HL-60 (cell line): ENCODE measurements at places on chromosomes 3 and 15.

- no peak for DNase-seq
These were observed 45.8 kb upstream of the FSIP1 start for GRCh38 chr15:39828374-39828931.

GRCh38 chr3:74613521-74614106, 845 bp downstream of the CNTN3 start:
- no peak for DNase-seq

GRCh38 chr3:34011171-34012101, 213.0 kb downstream of the PDCD6IP start:
- DNase-seq = no peak

GRCh38 chr3:100609305-100609704, at the start of gene ADGRG7:
Gene ADGRG7, plus strand, starts transcription at chr3:100609601. Its CDS starts 256 bp downstream, at chr3:100609857.
- peak; percentile 9 for DNase-seq

GRCh38 chr3:26280517-26280916, 342.1 kb upstream of the LRRC3B start:
- DNase-seq = no peak

- DNase-seq = no peak
These were observed 20.6 kb downstream of the SNTN start for GRCh38 chr3:63673111-63673510.

- peak; percentile 70 for DNase-seq
These were observed 1.0 kb upstream of the HES1 start for GRCh38 chr3:194134757-194135515.

GRCh38 chr15:99345832-99346462, 94.7 kb downstream of the LRRC28 start:
- DNase-seq = no peak

DNA sequence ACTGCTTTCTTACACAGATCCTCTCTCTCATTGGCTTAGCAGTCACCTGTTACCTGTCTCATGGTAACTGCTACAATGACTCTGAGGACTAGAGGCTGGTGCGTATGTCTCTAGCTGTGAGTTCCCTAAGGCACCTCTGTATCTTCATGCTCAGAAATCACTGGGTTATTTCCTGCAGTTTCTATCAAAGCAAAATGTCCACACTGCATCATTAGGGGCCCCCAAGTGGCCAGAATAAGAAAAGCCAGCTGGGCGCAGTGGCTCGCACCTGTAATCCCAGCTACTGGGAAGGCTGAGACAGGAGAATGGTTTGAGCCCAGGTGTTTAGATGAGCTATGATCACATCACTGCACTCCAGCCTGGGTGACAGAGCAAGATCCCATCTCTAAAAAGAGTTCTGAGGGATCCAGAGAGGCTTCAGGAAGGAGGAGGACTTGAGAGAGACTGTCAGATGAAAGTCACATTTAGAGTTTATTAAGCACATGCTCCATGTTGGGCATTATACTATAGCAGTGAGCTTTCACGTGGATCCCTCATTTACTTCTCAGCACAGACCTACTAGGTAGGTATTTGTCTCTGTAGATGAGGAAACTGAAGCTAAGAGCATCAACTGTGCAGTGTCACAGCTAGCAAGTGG, 2.3 kb upstream of the VPS18 start:
- DNase-seq = no peak

DNA sequence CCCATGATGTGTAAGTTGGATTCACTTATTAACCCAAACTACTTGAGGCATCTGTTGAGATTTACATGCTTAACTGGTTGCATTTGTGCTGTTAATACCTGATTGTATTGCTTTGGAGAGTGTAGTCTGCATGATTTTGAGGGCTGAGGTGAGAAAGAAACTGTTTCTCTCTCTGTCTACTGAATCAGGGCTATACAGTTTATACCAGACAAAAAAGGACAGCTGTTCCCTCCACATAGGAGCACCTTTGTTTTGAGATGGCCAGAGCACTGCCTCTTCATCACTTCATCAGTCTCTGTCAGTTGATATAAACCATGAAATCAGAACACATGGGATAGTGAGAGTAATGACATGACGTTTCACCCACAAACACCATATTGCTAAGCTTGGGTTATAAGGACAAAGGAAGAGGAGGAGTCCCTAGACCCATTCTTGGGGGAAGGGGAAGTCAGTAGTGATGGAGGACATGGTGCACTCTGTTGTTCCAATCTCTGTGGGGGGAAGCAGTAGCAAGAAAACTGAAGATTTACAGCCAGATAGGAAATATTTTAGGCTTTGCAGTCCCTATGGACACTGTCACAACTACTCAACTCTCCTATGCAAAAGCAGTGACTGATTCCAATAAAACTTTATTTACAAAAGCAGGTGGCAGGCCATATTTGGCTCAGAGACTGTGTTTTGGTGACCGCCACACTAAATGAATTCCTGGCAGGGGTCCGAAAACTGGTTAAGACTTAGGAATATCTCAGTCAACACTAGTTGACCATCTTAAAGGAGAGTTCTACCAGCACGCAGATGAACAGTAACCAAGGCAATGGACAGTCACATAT, 123.9 kb upstream of the NR2E3 start:
- DNase-seq = no peak

DNA sequence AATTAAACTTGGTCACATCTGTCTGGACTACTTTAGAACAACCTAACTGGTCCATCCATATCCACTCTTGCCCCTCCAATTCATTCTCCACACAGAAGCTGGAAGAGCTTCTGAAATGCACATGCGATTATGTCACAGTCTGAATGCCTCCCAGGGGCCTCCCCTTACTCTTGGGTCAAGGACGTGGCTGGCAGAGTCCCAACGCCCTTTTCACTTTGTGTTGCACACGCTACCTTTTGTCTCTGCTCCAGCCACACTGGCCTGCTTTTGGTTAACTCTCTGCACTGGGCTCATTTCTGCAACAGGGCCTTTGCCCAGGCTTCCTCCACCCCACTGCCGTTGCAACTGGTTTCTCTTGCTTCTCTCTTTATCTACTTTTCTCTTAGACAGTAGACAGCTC, 245.2 kb downstream of the IL20RB start:
- DNase-seq = no peak

- DNase-seq = no peak
These were observed 161.6 kb downstream of the SQOR start for GRCh38 chr15:45796433-45796832.
